ENCODE measurements at places on chromosomes 3 and 15.

GRCh38 chr3:32384938-32385337 is 6.7 kb upstream of the CMTM7 start:
- DNase-seq, result peak; percentile 56

DNA sequence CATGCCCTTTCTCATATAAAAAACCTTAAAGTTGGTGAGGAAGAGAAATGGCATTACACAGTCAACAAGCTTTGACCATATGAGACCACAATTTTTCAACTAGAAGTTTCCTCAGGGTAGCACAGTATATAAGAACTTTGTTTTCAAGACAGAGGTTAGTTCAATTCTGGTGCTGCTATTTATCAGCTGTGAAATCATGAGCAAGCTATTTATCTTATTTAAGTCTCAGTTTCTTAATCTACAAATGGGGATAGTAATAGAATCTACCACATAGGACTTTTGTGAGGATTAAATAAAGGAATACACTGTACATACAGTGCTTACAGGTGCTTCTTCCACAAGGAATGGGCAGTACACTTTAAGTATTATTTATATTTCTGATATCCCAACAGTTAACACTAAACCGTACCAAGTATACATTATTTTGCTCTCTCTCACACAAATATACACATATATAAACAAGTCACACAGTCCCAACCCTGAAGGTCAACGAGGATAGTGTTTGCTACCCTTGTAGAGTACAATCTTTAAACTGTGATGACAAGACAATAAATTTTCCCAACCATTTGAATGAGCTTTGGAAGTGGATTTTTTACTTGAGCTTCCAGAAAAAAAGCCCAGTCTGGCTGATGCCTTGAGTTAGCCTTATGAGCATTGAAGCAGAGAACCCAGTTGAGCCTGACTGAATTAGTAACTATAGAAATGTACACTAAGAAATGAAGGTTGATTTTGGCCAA is 178.8 kb downstream of the TNIK start:
- no peak for DNase-seq

DNA sequence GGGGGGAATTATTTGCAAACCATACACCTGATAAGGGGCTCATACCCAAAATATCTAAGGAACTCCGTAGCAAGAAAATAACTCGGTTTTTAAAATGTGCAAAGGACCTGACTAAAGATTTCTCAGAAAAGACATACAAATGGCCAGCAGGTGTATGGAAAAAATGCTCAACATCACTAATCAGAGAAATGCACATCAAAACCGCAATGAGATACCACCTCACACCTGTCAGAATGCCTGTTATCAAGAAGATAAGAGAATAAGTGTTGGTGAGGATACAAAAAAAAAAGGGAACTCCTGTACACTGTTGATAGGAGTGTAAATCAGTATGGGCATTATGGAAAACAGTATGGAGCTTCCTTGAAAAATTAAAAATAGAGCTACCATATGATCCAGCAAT is 89.4 kb downstream of the C3orf70 start:
- no peak for DNase-seq

- DNase-seq, result no peak
Measured at GRCh38 chr3:116896116-116896515, 186.5 kb downstream of the TUSC7 start.

DNA sequence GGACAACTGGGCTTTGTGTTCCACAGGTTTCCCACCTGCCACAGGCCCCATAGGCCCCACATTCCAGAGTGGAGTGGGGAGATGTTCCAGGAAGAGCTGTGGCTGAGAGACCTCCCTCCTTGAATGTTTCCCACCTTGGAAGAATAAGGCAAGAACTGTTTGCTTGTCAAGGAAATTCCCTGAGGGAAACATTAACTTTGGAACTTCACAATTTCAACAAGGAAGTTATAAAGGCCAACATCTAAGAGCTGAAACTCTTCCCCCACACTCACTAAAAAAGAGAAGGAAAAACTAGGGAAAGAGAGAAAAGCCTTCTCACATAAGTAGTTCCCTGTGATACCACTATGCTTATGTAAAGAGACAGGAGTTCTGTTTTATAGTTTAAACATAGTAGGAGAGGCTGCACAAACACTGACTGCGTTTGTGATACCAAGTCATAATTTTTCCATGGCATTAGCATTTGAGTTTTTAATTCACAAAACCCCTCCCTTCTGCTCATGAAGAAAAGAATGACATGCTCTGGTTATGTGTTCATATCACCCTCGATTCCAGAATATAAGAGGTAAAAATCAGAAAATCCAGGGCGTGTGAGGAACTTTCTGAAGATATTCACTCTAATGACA is 39.8 kb upstream of the SPRED1 start:
- DNase-seq, result no peak

- peak; percentile 82 for DNase-seq
Measured at GRCh38 chr3:178289544-178290160, 246.6 kb upstream of the KCNMB2 start.

DNA sequence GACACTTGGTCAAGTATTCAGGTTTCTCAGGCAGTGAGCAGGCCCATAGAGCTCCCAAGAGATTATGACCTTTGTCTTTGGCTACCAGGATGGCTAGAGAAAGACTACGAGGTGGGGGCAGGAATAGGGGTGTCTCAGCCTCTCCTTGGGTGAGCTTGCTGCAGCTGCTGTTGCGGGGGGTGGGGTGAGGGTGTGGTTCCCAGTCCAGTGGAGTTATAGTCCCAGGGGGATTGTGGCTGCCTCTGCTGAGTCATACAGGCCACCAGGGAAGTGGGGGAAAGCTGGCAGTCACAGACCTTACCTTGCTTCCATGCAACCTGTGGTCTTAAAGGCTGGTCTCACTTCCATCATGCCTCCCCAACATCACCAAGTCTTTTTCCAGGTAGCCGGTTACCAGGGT is 31.7 kb downstream of the ATP2C1 start:
- peak; percentile 85 for DNase-seq

DNA sequence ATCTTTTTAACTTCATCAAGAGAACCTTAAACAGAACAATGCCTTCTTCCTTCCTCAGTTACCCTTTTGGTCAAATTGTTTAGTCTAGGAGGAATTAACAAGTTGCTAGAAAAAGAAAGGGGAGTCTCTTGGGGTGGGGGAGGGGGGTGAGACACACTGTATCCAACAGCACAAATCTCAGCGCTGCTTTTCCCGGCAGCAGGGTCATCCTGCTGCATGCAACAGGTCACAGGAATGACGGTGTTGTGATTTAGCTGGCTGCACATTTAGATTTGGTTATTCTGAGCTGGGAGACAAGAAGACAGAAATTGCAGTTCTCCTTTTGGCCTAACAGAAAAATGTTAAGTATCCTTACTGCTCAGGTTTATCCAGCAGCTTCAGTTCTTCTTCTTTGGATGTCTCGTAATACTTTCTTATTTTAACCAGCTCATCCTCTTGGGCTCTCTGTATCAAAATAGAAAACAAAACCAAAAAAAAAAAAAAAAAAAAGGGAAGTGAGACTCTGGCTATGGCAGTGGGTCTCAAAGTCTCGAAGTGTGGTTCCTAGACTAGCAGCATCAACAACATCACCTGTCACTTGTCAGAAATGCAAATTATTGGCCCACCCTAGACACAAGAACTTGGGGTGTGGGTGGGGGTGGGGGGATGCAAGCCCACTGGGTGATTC is 190.5 kb downstream of the GREM1 start:
- DNase-seq, result no peak

DNA sequence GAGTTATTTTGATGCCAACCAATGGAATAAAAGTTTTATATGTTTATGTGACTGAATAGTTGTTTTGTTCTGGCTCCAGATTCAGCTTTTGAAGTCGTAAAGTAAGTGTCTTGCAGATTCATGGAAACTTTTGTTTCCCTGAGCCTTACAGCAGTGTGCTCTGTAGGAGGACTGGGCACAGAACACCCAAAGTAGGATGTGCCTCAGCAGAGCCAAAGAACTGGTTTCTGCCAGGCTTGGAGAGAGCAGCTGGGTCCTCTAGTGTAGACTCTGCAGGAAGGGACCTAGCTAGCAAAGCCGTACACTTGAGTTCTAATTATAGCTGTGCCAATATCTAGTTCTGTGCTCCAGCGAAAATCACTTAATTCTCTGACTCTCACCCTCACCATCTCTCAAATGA is 261.2 kb upstream of the DNAJC19 start:
- no peak for DNase-seq

DNA sequence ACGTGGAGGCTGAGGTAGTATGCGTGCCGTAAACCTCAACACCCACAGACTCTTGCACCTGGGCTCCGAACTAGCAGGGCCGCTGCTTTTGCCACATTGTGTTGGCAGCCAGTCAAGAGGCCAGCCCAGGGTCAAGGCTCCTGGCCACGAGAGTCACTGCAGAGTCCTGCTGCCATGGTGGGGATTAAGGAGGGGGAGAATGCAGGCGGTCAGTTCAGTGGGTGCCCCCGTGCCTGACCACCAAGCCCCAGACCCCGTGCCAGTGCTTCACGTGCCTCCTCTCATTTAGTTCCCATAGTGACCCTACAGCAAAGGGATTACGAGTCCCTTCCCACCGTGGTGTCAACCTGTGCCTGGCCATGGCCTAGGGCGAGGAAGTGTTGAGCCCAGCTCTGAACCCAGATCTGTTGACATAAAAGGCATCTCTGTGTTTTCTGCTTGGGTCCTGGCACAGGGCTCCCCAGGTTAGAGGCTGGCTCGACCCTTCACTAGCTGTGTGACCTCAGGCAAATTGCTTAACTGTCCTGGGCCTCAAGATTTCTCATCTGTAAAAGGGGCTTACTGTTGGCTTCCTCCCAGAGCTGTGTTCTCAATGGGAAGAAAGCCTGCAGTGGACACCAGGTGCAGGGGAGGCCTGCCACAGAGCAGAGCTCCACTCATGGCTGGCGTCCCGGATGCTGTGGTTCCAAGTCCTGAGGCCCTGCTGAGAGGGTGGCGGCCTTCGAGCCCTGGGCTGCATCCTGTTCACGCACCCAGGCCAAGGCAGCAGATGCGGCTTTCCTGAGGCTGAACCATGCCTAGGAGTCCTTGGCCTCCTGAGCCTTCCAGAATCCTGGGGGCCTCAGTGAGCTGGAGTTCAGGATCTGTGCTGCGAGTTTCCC is 32.8 kb downstream of the FBLN2 start:
- DNase-seq, result no peak

GRCh38 chr15:80967451-80967850 is 22.2 kb downstream of the MESD start:
- peak; percentile 91 for DNase-seq

- DNase-seq, result peak; percentile 90
Measured at GRCh38 chr15:25664761-25665160, 198.4 kb downstream of the ATP10A start.

- no peak for DNase-seq
Measured at GRCh38 chr3:31009881-31010280, 115.4 kb upstream of the GADL1 start.

DNA sequence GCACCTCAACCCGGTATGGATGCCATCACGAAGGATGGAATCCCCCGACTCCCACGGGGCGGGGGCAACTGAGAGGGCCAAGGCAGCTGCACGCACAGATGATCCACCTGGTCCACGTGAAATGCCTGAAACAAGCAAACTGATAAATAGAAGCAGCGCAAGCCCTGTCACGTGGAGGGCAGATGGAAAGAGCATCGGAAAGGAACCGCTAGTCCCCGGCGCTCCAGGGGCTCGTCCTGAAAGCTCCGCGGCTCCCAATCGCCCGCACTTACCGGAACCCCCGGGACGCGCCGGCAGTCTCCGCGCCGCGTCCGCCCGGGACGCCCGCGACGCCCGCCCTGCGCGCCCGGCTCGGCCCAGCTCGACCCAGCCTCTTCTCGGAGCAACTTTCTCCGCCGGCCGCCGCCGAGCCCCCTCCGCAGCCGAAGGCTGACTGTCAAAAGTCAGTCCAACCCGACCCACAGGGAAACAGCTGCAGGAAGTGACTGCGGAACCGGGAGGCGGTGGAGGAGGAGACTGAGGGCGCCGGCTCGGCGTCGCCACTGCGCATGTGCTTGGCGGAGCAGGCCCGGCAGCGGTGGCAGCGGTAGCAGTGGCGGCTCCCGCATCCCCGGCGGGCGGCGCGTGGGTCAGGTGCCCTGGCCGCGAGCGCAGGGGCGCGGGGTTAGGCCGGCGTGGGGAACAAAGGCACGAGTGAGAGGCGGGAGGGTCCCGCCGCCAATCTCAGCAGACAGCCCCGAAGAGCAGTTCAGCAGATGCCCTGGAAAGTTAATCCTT is at the start of gene ZMAT3:
Gene ZMAT3, minus strand, starts transcription at position 487 of the 777 bp plus-strand sequence. CDS start 4,057 bp downstream, outside the sequence.
- peak; percentile 95 for DNase-seq

DNA sequence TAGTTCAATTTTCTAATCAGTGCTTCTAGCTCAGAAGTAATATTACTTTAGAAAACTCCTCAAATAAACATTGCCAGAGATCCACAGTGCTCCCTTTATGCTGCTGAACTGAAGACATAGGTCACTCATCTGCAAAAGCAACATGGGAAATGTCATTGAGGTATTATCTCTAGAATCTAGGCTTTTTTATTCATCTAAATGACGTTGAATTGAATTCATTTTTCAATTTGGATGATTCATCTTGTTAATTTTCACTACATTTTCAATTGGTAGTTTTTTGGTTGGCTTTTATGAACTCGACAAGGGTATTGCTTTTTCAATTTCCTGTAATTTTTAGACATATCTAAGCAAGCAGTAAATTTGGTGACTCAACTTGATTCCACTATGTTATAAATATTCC is 275.4 kb downstream of the NFKBIZ start:
- DNase-seq, result no peak

DNA sequence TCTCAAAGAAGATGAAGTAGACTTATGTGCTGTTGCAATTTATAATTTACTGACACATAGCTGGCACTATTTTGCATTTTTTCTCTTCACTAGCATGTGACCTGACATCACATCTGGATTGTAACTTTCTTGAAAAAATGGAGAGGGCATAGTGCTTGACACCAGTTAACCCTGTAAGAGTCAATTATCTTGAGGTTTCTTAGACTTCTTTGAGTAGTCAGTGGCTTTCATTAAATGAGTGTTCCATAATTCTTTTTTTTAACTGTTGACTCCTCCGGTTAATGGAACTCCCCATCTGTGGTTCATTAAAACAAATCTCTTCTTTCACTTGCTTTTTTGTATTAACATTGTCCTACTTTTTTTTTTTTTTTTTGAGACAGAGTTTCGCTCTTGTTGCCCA is 16.9 kb upstream of the PRKCI start:
- peak; percentile 2 for DNase-seq

DNA sequence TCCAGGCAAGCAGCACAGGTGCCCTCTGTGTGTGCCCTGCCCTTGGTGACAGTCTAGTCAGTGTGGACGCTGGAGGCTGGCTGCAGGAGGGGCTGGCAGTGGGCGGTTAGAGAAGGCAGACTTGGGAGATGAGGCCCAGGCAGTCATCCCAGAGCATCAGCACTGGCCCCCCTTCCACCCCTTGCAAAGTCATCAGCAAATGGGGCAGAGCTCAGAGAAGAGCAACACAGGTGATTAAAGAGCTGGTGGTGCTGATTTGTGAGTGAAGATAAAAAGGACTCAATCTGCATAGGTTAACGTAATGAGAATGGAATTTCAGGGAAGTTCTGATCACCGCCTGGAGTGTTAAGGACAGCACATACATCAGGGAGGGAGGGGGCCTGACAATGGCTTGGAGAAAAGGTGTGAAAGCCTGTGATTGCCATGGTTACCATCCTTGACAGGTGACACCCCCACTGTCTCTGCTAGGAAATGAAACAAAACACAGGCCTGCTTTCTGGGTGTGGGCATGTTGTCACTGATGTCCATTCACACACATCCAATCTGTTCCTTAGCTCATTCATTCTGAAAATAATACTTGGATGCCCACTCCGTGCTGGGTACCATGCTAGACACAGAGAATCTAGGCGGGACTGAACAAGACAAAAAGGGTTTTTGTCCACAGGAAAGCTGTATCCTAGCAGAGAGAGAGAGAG is 269.6 kb upstream of the ST8SIA2 start:
- DNase-seq, result no peak

All from myocyte (in vitro differentiated cells).